ENCODE measurements at places on chromosomes 3 and 15.

DNA sequence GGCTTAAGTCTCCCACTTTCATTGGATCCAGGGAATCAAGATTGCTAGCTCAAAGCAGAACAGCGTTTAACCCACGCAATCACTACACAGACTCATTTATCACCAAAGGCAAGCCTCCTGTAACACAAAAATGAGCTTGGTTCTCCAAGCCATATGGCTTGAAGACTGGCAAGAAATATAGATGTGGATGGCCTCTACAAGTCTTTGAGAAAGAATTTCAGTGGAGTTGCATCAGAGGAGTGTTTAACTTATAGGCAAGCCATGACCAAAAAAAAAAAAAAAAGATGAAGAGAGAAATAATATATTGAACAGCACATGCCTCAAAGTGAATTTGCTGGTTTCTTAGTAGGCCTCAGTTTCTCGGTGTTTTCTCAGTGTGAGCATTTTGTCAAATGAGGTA, 27.3 kb downstream of the PDZRN3 start:
- no peak for DNase-seq

DNA sequence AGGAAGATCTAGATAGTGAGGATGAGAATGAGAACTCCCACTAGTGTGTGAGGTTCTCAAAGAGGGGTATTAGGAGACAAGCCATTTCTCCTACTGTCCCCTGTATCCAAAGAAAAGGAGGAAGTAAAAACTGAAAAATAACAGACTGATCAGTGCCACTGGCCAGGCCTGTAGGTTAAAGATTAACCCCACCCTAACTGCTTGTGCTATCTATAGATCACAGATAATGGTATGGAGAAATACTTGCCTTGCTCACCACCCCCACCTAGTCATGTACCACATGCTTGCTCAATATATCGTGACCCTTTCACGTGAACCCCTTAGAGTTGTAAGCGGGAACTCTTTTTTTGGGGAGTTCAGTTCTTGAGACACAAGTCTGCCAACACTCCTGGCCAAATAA, 519.7 kb upstream of the FRG2C start:
- DNase-seq, result no peak

DNA sequence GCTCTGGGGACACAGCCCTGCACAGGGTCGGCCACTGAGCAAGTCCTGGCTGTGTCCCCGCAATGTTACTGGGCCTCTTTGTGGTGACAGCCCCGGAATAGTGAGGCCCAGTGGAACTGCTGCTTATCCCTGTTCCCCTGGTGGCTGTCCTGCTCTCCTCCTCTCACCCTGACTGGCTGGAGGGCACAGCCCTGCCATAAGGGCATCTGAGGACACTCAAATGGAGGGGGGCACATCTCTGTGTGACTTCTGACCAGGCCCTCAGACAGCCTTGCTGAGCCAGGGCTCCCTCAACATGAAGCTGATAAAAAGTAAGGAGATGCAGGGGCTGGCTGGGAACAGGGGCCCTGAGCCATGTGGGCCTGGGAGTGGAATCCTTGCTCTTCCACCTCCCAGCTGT, 127.4 kb upstream of the ATP2B2 start:
- no peak for DNase-seq

DNA sequence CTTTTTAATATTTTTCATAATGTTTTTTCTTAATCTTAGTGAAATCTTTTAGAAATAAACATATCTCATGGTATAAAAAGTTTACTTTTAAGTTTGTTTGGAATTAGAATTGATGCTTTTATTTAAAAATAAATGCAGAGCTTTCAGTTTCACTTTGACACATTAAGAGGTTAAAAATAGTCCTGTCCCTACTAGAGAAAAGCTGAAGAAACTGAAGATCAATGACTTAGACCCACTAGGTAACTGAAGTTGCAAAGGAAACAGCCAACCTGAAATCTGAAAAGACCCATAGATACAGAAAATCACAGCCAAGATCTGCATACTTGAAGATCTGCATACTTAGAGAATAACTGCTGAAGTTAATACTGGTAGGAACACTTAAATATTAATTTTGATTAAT, 237.6 kb downstream of the RAP2B start:
- DNase-seq, result no peak

GRCh38 chr3:120059081-120059864, 35.0 kb downstream of the GSK3B start:
- DNase-seq, result no peak

- no peak for DNase-seq
These were observed 29.1 kb upstream of the MYRIP start for GRCh38 chr3:39780352-39780751.

DNA sequence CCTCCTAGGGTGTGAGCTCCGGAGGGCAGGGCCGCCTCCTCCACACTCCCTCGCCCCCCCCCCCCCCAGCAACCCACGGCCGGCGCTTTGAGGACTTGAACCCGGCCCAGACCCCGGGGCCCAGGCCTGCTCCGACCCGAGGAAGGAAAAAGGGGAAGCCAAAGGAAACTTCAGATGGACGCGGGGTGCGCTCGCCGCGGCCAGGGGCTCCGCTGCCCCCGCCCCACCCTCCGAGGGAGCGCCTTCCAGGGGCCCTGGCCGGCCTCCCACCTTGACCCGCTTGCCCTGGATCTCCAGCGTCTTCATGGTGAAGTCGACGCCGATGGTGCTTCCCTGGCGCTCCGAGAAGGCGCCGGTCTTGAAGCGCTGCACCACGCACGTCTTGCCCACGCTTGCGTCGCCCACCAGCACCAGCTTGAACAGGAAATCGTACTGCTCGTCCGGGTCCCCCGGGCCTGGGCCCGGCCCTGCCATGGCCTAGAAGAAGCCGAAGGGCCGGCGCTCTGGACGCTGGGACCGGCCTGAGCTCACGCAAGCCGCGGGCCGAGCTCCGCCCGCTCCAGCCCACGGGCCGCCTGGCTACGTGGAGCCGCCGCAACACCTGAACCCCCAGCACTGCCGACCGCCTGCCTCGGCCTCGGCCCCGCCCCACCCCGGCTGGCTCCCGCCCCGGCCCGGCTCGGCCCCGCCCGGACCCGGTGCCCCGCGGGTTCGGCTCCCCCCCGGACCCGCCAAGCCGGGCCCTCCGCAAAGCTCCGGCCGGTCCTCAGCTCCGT, 400 bp downstream of the RAB43 start:
- DNase-seq, result peak; percentile 38

DNA sequence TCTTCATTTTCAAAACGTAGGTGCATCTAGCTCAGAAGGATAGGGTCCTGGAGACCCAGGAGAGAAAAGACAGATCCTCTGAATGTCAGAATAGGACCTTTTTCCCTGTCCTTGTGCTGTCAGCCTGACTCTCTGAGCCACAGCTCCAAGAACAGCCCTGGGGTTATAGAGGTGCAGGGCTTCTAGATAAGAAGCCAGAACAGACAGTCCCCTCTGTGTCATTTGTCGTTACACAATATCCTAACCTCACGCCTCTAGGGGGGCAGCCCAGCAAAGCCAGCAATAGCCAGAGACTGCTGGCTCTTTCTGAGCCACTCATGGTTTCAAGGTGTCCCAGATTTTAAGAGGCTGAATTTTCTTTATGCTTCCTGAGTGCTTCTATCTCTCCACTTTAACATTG, 153.2 kb upstream of the THBS1 start:
- no peak for DNase-seq

- DNase-seq, result no peak
These were observed 129.7 kb downstream of the DTWD1 start for GRCh38 chr15:49750553-49750952.

Data from muscle of arm (tissue), 14 donors.